Left colon (tissue), 2 donors: ENCODE measurements at places on chromosomes 7 and 10. TPM values are rescaled to one million over a fixed set of nuclear protein-coding genes. Genes with fewer than 3 reads are reported as not detected.

FZD8 gene
- 25.5 TPM for total RNA-seq

MLXIPL gene
- 23.3 TPM for total RNA-seq

EGR2 gene
- 1.2 TPM for total RNA-seq

CRYGN gene
- 0.15 TPM for total RNA-seq

WIPF3 gene
- total RNA-seq = 1.7 TPM

CACUL1 gene
- total RNA-seq = 42.1 TPM

ZP3 gene
- 5.9 TPM for total RNA-seq

FEZF1 gene
- total RNA-seq = not detected

MPP7 gene
- total RNA-seq = 26.9 TPM

TMEM270 gene
- total RNA-seq = not detected

- no peak for DNase-seq
Measured at GRCh38 chr10:24132741-24133140, 76.2 kb upstream of the KIAA1217 start.

DNA sequence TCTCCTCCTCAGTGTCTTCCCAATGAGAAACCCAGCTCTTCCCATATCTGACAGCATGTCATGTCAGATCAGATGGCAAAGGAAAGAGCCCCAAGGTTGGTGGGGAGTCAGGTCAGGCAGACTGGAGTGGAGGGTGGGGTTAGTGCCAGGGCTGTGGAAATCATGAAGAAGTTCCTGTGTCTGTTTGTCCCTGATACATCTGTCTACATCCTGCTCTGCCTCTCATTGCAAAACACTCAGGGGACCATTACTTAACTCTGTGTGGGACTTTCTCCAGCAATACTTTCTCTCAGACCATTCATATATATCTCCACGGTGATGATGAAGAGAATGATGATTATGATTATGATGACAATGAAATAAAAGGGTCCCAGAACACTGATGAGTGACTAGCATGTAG lies 3.3 kb downstream of the PRRT4 start:
- no peak for DNase-seq

GRCh38 chr7:156578578-156578940 lies 62.0 kb upstream of the RNF32 start:
- DNase-seq = no peak

- peak; percentile 16 for DNase-seq
Measured at GRCh38 chr10:17805921-17806577, 3.1 kb upstream of the MRC1 start.

GRCh38 chr7:148148456-148148855 lies 442.1 kb upstream of the C7orf33 start:
- peak; percentile 31 for DNase-seq

DNA sequence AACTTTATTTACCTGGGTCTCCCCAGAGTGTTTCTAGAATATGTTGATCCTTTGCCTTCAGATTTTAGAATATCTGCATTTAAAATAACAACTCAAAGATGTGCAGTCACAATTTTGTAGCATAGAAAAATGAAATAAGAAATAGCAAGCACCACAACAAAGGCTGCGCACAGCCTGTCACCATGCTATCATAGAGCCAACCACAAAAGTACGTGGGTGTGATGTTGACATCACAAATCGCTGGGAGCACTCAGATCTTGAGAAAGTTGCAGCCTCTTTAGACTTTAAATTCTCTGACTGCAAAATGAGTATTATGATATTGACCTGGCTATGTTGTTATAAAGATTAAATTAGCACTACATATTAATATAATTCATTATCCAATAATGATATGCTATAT lies 177.9 kb downstream of the TNS3 start:
- DNase-seq = no peak

- DNase-seq = no peak
Measured at GRCh38 chr7:43294080-43294630, 181.7 kb downstream of the HECW1 start.

GRCh38 chr7:122056977-122057376 lies 87.1 kb downstream of the AASS start:
- no peak for DNase-seq

DNA sequence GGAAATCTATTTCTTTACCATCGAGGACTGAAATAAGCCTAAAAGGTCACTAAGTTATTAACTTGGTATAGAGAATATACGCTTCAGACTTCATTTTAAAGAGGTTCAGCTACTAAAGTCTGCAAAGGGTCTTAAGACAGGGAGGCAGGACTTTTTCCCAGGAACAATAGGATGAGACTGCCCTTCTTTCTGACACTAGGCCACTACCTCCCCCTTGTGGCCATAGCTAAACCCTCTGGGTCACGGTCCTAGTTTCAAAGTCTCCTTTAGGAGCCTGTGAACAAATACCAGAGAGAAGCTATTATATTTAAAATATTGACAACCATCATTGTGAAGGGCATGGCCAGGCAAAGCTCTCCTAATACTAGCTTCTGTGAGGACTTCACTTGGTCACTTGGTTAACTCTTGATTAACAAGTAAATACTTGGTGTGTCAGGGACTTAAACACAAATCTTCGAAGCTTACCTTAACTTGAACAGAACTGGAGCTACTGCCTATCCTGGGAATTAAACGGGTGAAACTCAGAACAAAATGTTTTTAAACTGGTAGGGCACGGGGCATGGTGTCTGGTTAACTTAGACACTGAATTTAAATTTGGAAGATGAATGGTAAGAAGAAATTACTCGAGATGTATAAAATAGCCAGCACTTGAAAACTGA lies 75.6 kb downstream of the CCDC6 start:
- DNase-seq = no peak

GRCh38 chr7:17029150-17029549 lies 147.4 kb upstream of the AGR3 start:
- no peak for DNase-seq

- no peak for DNase-seq
Measured at GRCh38 chr7:25770670-25771069, 381.3 kb upstream of the NFE2L3 start.

GRCh38 chr10:71833451-71834342 lies 17.4 kb downstream of the PSAP start:
- no peak for DNase-seq
